ENCODE measurements at places on chromosomes 7 and 10. TPM values are rescaled to one million over a fixed set of nuclear protein-coding genes. Genes with fewer than 3 reads are reported as not detected.

The CPN1 gene
- total RNA-seq = not detected

The TLX1 gene
- total RNA-seq = not detected

The TMEM209 gene
- 32.0 TPM for total RNA-seq

The LRRN3 gene
- total RNA-seq = 3.7 TPM

The SGCE gene
- total RNA-seq = 53.0 TPM

The GIMAP4 gene
- 0.14 TPM for total RNA-seq

The NOS3 gene
- total RNA-seq = 4.6 TPM

The CCNJ gene
- 11.6 TPM for total RNA-seq

The OPN4 gene
- total RNA-seq = not detected

The SMO gene
- total RNA-seq = 4.2 TPM

The PROSER2 gene
- total RNA-seq = 7.7 TPM

The LIPJ gene
- not detected for total RNA-seq

The LRMDA gene
- total RNA-seq = 0.22 TPM
